EH (cell line): ENCODE measurements at places on chromosomes 7 and 10.
A peak's percentile ranks its signal among the peaks of the same experiment; 100 is the strongest.

DNA sequence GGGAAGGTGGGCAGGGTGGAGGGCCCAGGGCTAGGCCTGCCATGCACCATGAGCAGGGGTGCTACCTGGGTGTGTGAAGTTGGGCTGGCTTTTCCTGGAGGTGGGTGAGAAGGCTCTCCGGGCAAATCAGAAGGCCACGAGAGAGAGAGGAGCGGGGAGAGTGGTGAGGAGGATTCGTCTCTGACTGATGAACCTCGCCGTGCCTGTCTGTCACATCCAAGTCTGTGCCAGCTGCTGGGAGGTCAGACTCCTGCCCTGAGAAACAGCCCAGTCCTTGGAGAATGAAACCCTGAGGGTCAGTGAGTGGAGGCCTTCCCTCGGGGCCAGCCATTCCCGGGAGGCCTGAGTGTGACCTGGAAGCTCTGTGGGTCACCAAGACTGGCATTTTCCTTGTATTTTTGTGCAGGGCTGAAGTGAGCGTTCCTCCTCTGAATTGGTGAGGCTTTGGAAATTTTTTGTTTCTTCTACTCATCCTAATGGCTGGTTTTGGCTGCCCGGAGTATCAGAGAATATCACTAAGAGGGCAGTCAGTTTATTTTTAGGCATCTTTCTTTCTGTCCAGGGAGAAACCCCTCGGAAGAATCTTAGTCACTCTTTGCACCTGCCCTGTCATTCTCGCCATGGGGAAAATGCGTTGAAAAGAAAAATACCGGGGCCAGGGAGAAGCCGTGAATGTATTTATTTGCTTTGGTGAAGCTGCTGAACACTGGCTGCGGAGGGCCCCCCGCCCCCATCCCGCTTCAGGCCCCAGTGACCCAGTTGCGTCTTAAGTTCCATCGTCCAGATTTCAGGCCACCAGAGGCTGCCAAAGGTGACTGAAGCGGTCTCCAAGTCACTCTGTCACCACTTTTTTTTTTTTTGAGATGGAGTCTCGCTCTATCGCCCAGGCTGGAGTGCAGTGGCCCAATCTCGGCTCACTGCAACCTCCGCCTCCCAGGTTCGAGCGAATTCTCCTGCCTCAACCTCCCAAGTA is 6.5 kb upstream of the AP5Z1 start:
- no peak for DNase-seq

DNA sequence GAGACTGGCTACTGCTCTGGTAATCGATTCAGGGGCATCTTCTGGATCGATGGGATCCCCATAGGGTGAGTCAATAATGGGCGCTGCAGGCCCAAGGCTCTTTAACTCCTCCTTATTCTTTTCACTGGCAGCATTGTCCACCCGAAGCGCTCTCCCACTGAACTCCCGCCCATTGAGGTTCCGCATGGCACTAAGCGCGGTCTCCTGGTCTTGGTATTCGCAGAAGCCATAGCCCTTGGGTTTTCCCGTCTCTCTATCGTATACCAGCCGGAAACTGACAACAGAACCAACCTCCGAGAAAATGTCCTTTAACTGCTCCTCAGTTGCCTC is 285 bp downstream of the CSTF2T start:
- DNase-seq = no peak

DNA sequence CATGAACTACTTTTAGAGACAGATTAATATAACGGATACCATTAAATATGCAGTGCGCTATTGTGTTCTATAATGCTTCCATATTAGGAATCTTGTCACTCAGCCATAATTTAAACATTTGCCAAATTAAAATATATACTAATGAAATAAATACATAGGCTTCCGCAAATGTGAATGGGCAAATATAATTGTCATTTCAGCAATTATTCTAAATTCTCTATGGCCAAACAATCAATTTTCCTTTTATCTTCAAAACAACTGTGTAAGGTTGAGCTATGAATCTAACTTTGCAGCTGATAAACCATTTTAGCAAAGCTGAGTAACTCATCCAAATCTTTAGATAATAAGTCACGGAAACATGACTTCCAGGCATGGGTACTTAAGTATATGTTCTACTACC is 20.7 kb upstream of the TSPAN13 start:
- DNase-seq = no peak

DNA sequence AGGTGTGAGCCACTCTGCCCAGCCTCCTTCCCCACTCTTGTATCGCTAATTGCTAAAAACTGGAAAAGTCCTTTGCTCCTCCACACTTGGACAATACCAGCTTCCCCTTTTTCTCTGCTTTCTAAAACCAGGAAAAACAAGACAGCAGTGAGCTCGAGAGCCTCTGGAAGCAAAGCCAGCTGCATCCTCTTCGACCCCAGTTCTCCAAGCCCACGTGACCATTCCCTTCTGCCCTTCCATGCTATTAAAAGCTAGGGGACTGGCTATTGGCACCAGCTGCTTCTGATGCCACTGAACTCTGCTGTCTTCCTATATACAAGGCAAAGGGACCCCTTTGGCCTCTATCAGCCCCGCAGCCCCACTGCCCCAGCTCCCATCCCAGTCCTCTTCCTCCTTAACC is 92.2 kb downstream of the SPDYE5 start:
- no peak for DNase-seq

GRCh38 chr7:39463252-39463651 is 103.0 kb upstream of the YAE1 start:
- no peak for DNase-seq

DNA sequence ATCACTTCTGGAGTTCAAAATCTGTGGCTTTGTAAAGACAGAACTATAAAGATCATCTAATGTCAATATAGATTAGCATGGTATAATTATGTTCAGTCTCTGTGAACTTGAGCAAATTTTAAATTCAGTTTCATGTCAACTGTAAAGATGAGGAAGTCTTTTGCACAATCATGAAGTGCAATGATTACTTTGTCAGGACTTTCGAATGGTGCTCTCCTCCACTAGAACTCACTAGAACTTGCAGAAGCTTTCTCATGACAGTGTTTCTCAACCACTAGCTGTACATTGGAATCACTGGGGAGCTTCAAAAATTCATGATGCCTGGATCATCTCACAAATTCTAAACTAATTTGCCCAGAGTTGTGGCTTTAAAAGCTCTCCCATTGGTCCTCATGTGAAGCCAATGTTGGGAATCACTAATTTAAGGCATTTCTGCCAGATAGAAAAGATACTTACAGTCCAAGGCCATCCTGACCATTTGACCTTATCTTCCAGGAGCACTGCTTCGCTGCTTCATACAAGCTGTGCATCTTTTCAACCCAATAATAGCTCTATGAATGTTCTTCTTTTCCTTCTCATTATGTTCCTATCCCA is 12.9 kb downstream of the OR2AE1 start:
- no peak for DNase-seq

DNA sequence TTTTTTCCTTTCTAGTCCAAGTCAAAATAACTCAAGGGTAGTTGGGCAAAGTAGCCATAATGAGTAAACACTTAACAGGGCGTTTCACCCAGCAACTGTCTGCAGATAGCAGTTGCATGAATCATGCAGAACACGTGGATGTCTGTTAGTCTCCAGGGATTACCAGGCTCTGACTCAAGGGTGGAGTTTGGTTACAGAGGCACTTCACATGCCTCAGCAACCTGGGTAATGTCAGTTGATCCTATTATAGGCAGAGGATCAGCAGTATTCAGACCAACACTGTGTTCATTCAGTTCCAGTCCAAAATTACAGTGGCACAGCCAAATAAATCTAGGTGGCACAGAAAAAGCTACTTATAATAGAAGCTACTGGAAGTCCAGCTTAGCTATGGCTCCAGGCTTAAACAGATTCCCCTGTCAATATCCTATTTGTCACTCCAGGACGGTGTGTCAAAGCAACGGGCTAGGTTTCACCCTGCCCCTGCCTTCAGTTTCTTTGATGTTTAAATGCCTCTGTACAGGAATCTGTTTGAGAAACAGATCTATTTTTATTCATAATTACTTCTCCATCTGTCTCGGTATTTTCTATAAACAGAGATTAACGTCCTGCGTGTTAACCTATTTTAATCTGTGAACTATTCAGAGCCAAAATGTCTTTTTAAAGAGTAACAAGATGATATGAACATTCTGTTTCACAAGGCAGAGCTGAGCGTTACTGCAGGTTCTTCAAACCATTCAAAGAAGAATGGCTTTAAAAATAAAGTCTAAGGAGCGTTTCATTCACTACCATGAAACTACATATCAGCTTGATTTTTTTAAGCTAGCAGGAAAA is 162.6 kb upstream of the AKR1E2 start:
- peak; percentile 98 for DNase-seq

- DNase-seq = no peak
These were observed 229.5 kb downstream of the ARHGAP21 start for GRCh38 chr10:24494236-24494635.

DNA sequence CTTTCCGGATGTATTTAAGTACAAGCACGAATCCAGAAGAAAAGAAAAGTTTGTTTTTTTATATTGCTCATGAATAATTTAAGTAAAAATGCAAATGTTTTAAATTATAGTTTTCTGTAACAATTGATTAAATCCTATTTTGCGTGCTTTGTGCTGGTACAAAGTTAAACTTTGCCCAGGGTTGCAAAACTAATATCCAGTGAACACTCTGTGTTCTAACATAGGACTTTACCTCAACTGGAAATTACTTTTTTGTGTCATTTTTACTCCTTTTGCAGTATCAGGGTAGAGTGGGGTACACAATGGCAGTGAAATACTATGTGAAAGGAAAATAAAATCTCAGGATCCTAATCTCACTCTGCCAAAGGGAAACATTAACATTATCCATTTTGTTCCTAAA is 801.4 kb upstream of the MBL2 start:
- no peak for DNase-seq

GRCh38 chr7:51314726-51315125 is 1.9 kb downstream of the COBL start:
- DNase-seq = no peak

GRCh38 chr10:88152728-88153133 is 289.3 kb downstream of the PTEN start:
- peak; percentile 100 for DNase-seq

DNA sequence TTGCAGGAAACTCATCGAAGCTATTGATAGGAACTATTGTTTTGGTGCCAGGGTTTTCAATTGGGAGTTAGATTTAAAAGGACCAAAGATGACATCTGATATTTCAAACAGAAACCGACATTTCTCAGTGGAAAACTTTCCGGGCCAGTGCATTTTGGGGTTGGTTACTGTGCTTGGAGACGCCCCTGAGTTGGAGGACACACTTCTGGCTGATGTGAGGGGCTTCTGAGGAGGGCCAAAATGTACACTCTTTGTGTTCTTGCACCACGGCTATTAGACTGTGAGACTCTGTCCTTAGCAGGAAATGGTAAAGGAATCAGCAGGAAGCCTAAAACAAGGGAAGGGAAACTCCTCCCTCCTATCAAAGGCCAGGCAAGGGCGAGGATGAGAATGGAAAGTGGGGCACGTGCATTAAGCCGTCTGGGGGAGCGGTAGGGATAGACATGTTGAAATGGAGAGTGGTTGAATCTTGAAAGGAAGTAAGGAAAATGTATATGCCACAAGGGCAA is 1.8 kb upstream of the SRGN start:
- DNase-seq = peak; percentile 17

- no peak for DNase-seq
These were observed 83.7 kb downstream of the GRID1 start for GRCh38 chr10:86282664-86283465.
